ENCODE measurements at places on chromosomes 12 and 14.

- no peak for DNase-seq
Observed at GRCh38 chr12:115801871-115802270, 475.6 kb downstream of the MED13L start.

DNA sequence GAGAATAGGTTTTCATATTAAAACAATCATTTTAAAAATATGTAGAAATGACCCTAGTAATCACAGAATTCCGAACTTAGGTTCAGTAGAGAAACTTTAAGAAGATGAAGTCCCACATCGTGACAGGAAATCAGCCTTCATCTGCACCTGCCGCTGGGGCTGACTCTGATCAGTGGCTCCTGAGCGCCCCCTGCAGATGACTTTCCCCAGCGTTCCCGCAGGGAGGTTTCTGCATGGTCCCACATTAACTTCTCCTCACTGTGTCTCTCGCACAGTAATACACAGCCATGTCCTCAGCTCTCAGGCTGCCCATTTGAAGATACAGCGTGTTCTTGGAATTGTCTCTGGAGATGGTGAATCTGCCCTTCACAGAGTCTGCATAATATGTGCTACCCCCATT lies 1131.1 kb downstream of the TMEM121 start:
- no peak for DNase-seq

- DNase-seq = peak; percentile 19
Observed at GRCh38 chr12:82660541-82661325, 26.0 kb upstream of the TMTC2 start.

DNA sequence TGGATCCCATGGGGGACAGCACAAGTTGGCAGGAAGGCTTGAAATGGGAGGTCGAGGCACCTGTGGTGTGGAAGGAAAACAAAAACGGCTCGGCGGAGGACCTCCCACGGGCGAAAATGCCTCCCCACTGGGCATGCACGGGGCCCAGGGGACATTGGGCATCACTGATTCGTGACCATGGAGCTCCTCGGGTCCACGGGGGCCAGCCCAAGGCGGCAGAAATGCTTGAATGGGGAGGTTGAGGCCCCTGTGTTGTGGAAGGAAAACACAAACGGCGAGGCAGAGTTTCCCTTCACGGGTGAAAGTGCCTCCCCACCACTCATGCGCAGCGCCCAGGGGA lies 376.0 kb downstream of the ALG10 start:
- DNase-seq = no peak

- DNase-seq = peak; percentile 70
Observed at GRCh38 chr14:52703225-52703624, 3.8 kb upstream of the PSMC6 start.

GRCh38 chr14:74155749-74156148 lies 71.0 kb downstream of the LIN52 start:
- DNase-seq = no peak

DNA sequence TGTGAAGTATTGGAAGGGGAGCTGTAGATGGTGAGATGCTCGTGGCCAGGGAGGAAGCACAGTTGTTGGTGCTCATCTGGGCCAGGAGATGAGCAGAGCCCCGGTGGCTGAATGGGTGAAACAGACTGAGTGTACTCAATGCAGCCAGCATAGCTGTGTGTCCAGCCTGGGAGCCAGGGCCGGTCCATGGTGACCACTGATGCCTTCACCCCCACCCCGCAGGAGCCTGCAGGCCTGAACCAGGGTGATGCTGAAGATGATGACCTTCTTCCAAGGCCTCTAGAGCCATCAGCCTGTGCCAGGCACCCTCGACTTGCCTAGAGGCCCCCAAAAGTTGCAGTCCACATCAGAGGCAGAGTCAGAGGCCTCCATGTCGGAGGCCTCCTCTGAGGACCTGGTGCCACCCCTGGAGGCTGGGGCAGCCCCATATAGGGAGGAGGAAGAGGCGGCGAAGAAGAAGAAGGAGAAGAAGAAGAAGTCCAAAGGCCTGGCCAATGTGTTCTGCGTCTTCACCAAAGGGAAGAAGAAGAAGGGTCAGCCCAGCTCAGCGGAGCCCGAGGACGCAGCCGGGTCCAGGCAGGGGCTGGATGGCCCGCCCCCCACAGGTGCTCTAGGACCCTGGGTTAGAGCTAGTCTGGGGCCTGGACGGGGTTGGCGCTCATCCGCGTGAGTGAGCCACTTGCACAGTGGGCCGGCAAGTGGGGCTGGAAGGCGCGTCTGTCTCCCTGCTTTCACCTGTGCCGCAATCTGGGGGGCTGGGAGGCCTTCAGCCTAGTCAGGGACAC lies 3.0 kb downstream of the TNFAIP2 start:
- no peak for DNase-seq

DNA sequence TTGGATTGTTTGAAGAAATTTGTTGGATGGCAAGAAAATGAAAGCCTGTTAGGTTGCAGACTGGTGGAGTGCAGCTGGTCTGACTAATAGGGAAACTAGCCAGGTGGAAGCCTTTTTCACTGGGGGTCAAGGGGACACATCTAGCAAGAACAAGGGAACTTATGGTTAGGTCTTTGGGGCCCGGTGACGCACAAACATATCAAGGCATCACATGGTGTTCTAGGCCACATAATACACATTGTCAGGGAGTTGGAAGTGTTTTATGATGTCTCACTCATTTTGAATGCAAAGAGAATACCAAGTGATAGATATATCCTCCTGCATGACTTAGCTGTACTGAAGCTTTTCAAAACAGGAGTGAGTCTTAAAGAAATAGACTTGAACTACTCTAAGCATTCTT lies 351.2 kb downstream of the KCNH5 start:
- no peak for DNase-seq

DNA sequence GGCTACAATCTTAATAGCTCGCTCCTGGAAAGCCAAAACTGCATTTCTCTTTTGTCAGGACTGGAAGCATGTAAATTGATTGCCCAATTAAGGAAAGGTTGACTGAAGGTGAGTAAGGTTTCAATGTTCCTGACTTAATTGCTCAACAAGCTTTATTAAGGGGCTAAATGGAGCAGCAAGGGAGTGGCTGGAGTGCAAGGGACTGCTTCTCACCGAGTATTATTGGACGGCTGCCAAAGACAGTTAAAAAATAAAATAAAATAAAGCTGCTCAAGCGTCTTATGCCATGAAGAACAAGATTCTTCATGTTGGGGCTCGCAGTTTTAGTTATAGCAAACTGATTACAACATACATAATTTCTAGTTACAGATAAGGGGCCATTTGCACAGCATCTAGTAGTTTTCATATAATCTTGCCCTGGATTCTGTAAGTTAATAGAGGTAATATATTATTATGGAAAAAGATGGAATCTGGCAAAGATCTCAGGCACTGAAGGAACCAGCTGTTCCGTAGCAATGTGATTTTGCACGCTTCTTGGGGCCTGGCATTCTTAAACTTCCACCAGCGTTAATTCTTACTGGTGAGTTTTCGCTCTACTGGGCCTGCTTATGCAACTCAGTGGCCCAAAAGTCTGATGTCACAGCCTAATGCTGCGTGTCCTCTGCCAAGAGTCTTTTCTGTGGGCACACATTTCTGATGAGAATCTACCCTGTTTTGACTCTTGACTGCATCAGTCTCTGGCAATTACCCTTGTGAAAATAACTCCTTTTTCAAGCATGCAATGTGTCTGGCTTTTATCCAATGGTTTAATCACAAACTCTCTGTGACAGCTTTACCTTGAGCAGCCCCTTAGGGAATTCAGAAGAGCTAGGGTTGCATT lies 108.5 kb downstream of the SLC38A1 start:
- peak; percentile 44 for DNase-seq

All from LoVo (cell line).